CD4-positive, alpha-beta T cell treated with Interleukin-17A for 4 hours (primary cell): ENCODE measurements at places on chromosomes 2 and 18.

DNA sequence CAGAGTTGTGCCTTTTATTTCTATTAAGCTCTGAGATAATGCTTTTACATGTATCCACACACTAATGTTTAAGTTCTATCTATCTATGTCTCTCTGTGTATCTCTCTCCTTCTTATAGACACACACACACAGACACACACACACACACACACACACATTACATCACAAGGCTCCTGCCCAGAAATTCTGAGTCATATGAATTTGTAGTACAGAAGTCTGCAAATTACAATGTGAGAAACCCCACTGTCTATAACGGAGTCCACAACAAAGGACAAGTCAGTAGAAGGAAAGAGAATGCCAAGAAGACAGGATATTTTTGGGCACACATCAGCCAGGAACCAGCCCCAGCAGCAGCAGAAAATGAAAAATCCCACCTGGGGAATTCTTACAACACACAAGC, 142.4 kb downstream of the EN1 start:
- DNase-seq: no peak

DNA sequence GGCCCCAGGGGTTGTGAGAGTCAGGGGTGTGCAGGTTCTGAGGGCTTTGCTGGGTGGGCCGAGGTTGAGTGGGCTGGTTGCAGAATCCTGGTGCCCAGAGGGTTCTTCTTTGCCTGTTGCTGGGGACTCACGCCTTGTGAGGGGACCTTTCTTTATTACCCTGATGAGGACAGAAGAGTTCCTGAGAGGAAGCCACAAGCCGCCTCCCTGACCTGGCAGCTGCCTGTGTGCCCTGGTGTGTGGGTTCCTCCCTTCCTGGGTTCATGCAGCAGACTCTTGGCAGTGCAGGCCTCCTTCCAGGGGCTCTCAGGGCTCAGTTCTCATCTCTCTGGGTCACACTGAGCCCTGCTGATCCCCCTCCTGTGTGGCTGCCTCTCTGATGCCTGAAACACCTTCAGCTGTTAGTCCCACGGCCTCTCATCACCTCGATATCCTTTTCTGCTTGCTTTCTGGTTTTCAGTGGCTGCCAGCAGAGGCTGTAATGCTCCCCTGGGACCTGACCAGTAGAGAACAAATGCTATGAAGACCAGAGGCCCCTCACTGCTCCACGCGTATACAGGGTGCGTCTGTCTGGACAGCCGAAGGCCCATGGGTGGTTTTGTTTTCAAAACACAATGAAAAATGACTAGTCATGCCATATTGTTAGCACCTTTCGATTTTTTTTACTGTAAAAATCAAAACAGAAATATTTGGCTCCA, 191.3 kb downstream of the AGAP1 start:
- DNase-seq: no peak

- no peak for DNase-seq
Measured at GRCh38 chr2:3324404-3325281, 53.0 kb downstream of the EIPR1 start.

DNA sequence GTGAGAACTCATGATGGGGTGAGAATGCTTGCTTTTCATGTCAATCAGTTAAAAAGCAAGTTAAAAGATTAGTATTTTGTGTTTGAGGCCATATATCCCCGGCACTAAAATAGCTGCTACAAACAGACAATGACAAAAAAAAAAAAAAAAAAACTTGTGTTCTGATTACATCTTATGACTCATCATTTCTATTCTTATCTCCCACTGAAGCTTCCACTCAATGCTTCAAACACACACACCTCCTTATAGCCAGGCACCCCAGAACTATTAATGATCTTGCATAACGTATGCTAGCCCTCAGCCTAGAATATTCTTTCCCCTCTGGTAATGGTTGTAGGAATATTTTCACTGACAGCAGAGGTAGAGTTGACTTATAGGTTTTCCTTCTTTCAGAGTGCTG, 778.3 kb downstream of the TRIB2 start:
- DNase-seq: no peak

DNA sequence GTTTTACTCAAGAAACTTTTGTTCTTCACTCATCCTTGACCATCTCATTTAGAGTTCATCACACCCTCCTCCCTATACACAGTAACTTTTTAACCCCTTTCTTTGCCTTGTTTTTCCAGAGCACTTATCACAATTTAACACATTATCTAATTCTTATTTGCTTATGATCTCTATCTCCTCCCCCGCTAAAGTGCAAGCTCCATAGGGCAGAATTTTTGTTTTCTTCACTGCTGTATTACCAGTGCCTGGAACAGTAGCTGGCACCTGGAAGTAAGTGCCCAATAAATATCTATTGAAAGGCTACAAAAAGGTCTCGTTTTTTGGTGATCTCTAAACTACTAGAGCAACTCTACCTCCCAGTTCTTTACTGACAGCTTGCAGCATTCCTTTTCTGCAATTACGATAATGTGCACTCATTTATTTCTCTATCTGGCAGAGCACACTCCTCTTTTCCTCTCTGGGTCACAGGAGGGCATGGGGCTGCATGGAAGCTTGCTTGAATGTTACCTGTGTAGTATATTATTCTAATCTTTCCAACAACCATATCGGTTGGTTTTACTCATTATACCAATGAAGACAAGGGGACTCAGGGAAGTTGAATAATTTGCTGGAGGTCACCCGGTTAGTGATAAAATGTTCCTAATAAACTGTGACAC, 57.4 kb upstream of the CHST9 start:
- no peak for DNase-seq

DNA sequence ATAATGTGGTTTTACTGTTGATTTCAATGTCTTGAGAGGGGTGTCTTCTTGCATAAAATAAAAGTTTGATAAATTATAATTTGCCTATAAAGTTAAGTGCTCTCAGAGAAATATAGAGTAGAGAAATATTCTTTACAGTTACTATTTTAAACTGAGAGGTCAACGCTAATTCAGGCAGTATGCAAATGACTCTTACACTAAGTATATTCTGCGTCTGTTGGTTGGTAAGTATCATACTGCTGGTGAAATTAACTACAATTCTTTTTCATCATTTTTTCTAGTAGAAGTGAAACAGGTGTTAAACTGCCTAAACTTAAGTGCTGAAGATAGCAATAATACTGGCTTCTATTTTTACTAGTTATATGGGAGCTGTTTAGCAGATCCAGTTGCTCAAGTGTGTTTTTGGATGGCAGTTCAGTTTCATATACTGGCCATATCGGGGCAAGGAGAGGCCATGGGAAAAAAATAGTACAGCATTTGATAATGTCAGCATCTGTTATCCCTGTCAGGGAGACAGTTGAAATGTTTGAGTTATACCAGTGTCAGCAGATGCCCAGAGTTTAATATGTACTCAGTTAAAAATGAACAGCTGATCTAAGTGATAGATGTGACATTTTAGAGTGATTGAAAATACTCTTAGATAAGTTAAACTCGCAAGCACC, 86.2 kb downstream of the MIB1 start:
- no peak for DNase-seq

DNA sequence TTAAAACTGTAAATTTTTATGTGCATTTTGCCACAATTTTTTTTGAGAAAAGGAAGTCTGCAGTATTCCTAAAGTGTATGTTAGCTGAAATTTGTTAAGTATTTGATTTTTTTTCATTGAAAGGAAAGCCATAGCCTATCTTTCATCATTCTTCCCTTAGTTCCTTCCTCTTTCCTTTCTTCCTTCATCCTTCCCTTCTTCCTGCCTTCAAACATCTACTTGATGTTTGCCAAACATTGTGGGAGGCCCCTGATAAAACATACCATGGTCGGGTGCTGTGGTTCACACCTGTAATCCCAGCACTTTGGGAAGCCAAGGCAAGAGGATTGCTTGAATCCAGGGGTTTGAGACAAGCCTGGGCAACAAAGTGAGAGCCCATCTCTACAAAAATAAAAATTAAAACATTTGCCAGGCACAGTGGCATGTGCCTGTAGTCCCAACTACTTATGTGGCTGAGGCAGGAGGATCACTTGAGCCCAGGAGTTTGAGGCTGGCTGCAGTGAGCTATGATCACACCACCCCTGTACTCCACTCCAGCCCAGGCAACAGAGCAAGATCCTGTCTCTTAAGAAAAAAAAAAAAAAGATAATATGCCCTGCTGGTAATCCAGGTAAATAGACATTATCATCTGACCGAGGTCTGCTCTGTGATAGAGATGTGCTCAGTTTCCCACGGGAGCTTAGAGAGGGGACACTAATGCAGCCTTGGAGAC, 278.4 kb upstream of the STON1 start:
- no peak for DNase-seq

- no peak for DNase-seq
Measured at GRCh38 chr2:23718931-23719700, 207.8 kb downstream of the ATAD2B start.

DNA sequence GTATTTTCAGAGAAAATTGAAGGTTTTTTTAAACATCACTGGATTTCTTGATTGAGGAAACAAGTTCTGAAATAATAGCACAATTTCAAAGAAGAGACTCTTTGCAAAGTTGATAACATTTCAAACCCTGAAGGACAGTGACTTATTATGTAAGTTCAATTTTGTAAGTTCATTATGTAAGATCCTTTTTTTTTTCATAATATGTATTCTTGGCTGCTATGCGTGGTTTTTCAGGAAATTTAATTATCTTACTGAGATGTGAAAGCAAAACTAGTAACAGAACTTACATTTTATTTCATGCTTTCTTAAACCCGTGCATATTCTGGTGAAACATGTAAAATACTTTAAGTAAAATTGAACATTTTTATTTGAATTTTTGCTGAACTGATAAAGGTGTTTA, 65.4 kb downstream of the RIF1 start:
- DNase-seq: no peak

GRCh38 chr2:219643788-219644398, 16.5 kb downstream of the SLC4A3 start:
- no peak for DNase-seq

DNA sequence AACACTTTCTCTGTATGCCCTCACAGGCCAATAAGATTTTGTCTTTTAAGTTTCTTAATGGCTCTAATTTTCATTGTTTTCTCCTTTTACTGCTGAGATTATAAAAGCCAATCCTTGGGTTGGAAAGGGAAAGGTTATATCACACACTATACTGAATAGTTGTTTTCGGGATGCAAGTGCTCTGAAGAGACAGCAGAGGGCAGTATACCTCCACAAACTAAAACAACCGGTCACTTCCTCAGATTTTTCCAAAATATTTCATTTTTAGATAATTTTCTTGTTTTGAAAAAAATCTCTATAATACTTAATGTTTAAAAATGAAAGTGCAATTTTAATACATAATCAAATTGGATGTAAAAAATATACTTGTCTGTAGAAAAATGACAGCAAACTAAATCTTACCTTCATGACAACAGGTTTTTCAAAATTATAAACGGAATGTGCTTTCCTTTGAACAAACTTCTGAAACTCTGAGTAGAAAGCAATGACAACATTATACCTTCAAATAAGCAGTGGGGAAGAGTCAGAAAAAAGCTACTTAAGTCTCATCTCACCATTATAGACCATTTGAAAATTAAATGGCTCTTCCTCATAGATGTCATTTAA, 82.7 kb downstream of the ORC4 start:
- DNase-seq: peak; percentile 3

DNA sequence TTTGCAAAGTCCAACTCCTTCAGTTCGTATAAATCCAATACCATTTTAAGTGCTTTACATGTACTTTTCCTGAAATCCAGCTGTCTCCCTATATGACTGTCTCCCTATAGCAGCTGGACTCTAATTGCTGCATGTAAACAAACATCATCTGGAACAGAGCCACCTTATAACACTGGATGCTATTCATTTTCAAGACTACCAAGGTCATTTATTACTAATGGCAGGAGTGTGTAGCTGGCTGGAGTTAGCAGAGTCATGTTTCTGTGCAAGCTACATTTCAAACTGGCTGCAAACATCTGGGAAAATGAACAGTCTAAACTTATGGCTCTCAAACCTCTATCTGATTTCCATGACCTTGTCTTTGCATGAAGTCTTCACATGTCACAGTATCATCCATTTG, 575.2 kb downstream of the PIK3C3 start:
- no peak for DNase-seq

DNA sequence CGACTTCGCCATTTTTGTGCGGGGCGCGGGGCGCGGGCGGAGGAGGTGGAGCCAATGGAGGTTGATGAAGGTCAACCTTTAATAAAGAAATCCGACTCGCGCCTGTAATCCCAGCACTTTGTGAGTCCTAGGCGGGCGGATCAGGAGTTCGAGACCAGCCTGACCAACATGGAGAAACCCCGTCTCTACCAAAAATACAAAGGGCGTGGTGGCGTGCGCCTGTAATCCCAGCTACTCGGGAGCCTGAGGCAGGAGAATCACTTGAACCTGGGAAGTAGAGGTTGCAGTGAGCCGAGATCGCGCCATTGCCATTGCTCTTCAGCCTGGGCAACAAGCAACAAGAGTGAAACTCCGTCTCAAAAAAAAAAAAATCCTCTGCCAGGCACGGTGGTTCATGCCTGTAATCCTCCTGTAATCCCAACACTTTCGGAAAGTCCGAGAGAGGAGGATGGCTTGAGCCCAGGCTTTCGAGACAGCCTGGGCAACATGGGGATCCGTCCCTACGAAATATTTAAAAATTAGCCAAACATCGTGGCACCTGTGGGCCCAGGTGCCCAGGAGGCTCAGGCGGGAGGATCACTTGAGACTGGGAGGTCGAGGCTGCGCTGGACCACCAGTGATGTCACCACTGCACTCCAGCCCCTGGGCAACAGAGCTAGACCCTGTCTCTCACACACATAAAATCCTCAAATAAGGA, 493 bp upstream of the PREB start:
- DNase-seq: no peak

- no peak for DNase-seq
Measured at GRCh38 chr2:233389601-233390125, 35.4 kb downstream of the DGKD start.

DNA sequence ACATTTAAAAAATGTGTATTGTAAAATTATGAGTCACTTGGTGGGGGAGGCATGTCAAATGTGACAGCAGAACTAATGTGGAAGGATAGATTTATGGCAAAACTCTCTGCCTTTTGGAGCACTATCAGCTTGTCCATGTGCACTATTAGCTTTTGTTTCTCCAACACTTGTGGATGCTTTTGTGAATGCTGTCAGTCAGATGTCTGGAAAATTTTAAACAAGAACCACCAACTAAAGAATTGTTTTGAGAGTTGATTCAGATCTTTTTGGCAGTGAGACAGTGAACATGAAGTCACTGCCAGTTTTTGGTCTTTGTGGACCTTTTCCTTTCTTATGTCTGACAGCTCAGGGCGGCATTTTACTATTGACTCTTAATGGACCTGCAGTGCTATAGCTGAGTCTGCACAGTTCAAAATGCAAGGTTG, 72.4 kb downstream of the KIAA1328 start:
- no peak for DNase-seq

- peak; percentile 55 for DNase-seq
Measured at GRCh38 chr2:231483398-231484329, 19.4 kb upstream of the NCL start.

GRCh38 chr2:9675415-9676351, 44.9 kb upstream of the YWHAQ start:
- DNase-seq: no peak

DNA sequence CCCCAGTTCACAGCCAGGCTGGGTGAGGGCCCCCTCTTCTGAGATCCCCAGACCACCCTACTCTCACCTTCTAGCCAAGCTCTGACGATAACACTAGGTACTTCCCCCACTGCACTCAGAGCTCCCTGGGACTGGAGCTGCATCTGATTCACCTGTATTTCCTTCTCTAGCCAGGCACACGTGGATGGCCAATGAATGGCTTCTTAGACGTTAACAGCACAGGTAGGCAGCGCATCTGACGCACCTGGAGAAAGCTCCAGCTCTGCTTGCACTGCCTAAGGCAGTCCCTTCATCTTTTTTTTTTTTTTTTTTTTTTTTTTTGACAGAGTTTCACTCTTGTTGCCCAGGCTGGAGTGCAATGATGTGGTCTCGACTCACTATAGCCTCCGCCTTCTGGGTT, 48.1 kb downstream of the GALNT14 start:
- DNase-seq: no peak
